Suprapubic skin (tissue), 4 donors: ENCODE measurements at places on chromosomes 12 and 14.

DNA sequence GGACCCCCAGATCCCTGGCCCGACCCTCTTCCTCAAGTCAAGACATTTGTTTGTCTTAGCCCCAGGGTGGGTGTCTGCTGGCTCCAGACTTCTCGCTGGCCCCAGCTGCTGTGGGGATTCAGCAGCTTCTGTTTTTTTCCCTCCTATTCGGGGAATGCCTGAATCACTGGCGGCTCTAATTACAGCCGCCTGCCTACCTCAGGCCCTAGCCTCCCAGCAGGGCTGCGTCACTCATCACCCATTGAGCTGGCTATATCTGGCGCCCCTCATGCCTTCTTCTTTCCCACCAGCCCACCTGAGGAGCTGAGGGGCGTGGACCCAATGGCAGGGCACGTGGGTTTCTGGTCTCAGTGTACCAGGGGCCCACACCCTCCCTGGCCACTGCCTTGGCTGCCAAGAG lies 10.1 kb downstream of the KRT80 start:
- no peaks in the 10 kb centered on the region for H3K36me3 ChIP-seq
- no peak for DNase-seq
- peaks cover 70% of the 10 kb centered on the region for H3K4me1 ChIP-seq

- no peaks in the 10 kb centered on the region for H3K36me3 ChIP-seq
- H3K4me1 ChIP-seq, result no peaks in the 10 kb centered on the region
- H3K27ac ChIP-seq, result no peak overlapping the region
Observed at GRCh38 chr12:22578328-22578727, 34.0 kb upstream of the C2CD5 start.

DNA sequence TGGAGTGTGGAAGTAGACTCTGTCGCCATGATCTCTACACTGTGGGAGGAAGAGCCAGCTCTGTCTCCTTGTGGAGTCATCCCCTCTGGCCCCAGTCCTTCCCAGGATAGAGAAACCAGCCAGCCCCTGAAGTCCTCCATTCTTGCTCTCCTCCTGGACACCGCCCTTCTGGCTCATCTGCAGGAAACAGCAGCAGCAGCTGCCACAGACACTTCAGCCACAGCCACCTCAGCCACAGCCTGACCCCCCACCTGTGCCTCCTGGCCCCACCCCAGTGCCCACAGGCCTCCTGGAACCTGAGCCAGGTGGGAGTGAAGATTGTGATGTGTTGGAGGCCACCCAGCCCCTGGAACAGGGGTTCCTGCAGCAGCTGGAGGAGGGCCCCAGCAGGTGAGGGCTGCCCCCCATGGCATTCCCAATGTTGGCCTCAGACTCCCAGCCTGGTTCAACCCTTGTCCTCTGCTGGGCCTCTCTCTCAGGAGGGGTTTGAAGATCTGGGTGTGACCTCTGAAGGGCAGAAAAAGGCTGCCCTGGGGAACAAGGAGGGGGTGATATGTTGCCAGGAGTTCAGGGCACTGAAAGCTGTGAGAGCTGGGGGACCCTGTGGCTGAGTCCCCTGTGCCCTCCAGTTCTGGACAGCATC lies 10.5 kb downstream of the PRPF40B start:
- H3K4me3 ChIP-seq, result no peak overlapping the region
- H3K27me3 ChIP-seq, result no peaks in the 10 kb centered on the region
- DNase-seq, result peak; percentile 49
- peaks cover 35% of the 10 kb centered on the region for H3K36me3 ChIP-seq
- peaks cover 6% of the 10 kb centered on the region for H3K4me1 ChIP-seq

- no peak overlapping the region for H3K27ac ChIP-seq
- DNase-seq, result no peak
- no peaks in the 10 kb centered on the region for H3K36me3 ChIP-seq
- H3K4me1 ChIP-seq, result no peaks in the 10 kb centered on the region
- no peak overlapping the region for H3K4me3 ChIP-seq
- no peaks in the 10 kb centered on the region for H3K27me3 ChIP-seq
Observed at GRCh38 chr14:33362934-33363333, 424.3 kb downstream of the NPAS3 start.

- DNase-seq, result no peak
- no peak overlapping the region for H3K27ac ChIP-seq
- H3K27me3 ChIP-seq, result no peaks in the 10 kb centered on the region
- H3K36me3 ChIP-seq, result no peaks in the 10 kb centered on the region
Observed at GRCh38 chr14:86521031-86521730, 991.2 kb downstream of the FLRT2 start.
